Pulmonary artery endothelial cell (primary cell): ENCODE measurements at places on chromosomes 7 and 10.

GRCh38 chr7:47914717-47915615 is 33.3 kb downstream of the PKD1L1 start:
- no peak for DNase-seq

DNA sequence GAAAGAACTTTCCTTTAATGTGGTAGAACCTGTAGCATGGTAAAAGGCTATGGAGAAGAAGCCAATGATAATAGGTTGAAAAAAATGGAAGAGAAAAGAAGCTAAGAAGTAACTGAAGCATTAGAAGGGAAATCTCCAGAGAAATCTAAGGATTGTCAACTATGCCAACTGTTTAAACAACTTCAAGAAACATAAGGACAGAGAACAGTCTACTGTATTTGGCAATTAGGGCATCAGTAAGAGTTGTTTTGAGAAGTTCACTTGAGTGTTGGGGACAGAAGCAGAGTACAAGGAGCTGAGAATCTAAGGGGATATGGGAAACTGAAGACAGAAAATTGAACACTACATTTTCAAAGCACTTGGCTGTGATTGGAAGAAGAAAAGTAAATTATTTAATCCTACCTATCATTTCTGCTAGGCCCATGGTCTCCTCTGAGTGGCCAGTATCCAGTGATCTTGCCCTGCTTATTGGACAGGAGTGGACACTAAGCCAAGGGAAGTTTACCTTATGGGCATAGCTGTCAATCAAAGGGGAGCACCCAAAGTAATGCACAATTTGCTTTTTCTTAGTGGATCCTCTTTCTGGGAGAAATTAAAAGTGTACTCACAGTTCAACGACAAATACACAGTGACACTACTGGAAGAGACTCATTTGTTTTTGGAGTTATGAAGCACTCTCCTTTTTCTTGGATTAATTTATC is 56.4 kb upstream of the CCDC71L start:
- DNase-seq = no peak

- DNase-seq = peak; percentile 8
Observed at GRCh38 chr10:67697724-67698131, 1.7 kb upstream of the CTNNA3 start.

DNA sequence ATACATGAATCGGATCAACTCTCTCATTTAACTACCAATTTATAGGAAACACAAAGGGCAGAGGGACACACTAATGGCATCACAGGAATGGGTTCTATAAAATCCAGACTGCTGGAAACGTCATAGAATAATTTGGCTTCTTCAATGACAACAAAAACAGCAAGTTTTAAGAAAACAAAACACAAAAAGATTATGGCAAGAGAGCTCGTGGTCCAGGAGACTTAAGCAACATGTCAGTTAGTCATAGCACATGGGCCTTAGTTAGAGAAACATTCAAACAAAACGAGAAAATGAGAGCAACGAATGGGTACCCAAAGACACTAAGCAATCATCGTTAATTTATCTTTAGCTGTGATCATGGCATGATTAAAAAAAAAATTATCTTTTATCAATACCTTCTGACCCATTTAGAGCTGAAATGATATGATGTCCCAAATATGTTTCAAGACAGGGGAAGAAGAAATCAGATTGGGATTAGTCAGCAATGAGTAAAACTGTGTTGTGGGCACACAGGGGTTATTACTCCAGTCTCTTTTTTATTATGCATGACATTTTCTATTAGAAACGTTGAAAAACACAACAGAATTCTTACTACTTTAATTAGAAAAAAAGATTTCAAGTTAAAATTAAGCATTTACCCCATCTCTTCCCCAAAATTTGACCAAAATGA is 28.3 kb downstream of the NCAPG2 start:
- DNase-seq = no peak

DNA sequence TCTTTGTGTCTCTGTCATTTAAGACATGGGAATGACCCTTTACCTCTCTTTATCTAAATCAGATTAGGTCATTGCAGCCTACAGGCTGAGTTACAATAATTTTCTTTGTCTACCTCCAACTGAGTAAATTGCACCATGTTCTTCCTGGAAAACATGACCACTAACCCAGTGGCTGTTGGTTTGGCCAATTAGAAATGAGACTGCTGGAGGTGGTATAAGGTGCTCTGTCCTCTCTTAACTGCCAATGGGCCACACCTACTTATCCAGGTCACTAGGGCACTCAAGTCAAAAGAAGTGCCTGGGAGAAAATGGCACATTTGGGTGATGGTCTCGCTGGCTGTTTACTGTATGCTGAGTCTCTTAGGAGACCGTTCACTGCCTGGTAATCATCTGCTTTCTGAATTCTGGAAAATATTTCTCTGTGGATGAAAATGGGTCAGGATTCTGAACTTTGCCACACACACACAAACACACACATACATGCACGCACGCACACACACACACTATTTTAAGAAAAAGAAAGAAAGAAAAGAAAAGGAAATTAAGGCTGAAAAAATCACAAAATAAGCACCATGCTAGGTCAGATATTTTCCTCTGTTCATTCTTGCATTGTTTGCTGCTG is 16.4 kb downstream of the STAMBPL1 start:
- no peak for DNase-seq

- DNase-seq = no peak
Observed at GRCh38 chr10:60098677-60099601, 192.6 kb upstream of the CCDC6 start.

DNA sequence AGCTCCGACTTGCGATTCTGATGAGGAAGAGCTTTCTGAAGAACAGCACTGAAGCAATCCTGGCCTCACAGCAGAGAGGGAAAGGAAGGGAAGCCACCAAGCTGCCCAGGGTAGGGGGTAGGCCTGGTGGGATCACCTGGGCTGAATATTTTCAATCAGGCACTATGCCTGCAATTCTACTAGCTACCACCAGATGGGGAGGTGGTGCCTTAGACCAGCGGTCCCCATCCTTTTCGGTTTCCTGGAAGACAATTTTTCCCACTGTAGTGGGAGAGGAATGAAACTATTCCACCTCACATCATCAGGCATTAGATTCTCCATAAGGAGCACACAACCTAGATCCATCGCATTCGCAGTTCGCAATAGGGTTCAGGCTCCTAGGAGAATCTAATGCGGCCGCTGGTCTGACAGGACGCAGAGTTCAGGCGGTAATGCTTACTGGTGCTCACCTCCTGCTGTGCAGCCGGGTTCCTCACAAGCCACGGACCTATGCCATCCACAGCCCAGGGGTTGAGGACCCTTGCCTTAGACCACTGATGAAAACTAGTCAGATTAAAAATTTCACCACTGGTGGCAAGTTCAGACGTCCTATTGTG is 2.7 kb downstream of the LRRC20 start:
- no peak for DNase-seq

DNA sequence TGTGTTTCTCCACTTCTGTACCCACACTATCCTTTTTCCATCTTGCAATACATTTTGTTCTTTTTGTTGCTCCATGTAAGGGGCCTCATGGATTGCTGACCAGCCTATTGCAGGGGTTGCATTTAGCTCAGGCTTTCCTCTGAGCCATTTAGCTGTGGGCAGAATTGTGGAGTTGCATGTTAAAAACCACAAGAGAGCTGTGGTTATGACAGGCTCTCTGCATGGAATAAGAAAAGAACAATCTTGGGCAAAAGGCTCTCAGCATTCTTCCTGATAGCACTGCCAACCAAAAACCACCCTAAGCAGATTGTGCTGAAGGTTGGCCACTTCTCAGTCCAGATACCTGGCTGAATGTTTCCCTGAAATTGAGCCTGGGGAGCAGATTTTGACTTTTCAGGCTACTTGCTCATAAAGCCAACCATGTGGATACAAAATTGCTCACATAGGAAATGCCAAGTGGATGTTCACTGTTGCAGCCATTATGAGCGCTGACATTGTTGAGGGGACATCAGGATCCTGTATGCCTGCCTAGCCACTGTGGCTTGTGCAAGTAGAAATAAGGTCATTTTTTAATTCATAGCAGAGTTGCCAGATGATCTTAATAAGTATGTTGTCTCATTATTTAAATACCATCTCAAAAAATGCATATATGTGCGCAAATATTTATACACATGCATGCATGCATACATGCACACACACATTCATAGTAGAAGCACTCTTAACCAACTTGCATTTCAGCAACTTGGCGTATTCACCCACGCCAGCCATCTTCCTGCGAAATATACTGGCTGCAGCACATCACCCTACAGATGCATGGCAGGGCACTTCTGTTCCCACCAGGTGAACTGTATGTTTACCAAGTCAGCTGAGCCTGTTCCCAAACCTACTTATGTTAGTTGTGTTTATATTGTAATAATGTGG is 695.4 kb downstream of the LRMDA start:
- no peak for DNase-seq
